Regular cardiac myocyte (primary cell): ENCODE measurements at places on chromosomes 12 and 14. TPM values are rescaled to one million over a fixed set of nuclear protein-coding genes. Genes with fewer than 3 reads are reported as not detected.

Gene SMCO2
- not detected in 2 replicates for total RNA-seq

Gene MTA1
- total RNA-seq: 26.3 and 32.4 TPM in 2 replicates

Gene C12orf50
- total RNA-seq: not detected in 2 replicates

Gene TAS2R19
- total RNA-seq: 2.1 and 7.3 TPM in 2 replicates

Gene SMIM41
- total RNA-seq: 0.19 TPM in 1 of 2 replicates, not detected in the other

Gene CLMN
- 0.58 and 3.9 TPM in 2 replicates for total RNA-seq

Gene TMEM229B
- total RNA-seq: under 0.01 and 4.5 TPM in 2 replicates

Gene PIWIL1
- not detected in 2 replicates for total RNA-seq

Gene FBLN5
- 3.8 and 17.8 TPM in 2 replicates for total RNA-seq

Gene TAS2R30
- 2.7 and 4.2 TPM in 2 replicates for total RNA-seq

Gene ACTR6
- 16.3 and 19.2 TPM in 2 replicates for total RNA-seq

Gene B4GALNT1
- 1.9 and 2.8 TPM in 2 replicates for total RNA-seq

Gene MIPOL1
- total RNA-seq: 5.9 and 10.7 TPM in 2 replicates

Gene TMEM116
- total RNA-seq: 8.4 and 14.9 TPM in 2 replicates

Gene C12orf60
- total RNA-seq: 0.28 and 1.5 TPM in 2 replicates

Gene KRT74
- total RNA-seq: not detected in 2 replicates
